ENCODE measurements at places on chromosomes 3 and 15.
A peak's percentile ranks its signal among the peaks of the same experiment; 100 is the strongest.

GRCh38 chr3:61780455-61781228 is 219.3 kb downstream of the PTPRG start:
- no peak for DNase-seq

DNA sequence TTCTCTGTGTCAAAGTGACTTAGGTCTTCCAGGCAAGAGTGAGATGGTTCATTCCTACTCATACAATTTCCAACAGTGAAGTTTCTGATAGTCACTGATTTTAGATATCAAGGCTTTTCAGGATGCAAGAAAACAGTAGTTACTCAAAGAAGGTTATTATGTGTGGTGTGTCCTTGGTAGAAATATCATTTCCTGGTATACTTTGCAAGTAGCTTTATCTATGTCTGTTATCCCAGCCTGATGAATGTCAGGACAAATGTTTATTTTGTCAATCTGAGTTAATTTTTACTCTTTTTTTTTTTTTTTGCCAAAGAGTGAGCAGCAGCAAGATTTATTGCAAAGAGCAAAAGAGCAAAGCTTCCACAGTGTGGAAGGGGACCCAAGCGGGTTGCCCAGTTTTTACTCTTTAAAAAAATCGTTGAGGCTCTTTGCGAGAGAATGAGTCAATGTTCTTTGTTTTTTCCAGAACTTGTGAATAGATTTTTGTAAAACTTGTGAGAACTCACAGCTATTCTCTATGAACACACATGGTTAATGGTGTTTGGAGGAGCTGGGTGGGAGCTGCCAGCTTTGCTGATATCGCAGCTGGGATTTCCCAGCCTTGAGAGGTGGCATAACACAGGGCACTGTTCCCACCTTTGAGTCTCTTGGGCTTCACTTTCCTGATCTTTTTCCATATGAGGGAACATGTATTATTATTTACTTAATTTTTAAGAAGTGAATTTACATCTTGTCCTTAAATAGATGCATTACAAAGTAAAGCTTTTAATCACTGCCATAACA is 51.9 kb downstream of the SV2B start:
- no peak for DNase-seq

DNA sequence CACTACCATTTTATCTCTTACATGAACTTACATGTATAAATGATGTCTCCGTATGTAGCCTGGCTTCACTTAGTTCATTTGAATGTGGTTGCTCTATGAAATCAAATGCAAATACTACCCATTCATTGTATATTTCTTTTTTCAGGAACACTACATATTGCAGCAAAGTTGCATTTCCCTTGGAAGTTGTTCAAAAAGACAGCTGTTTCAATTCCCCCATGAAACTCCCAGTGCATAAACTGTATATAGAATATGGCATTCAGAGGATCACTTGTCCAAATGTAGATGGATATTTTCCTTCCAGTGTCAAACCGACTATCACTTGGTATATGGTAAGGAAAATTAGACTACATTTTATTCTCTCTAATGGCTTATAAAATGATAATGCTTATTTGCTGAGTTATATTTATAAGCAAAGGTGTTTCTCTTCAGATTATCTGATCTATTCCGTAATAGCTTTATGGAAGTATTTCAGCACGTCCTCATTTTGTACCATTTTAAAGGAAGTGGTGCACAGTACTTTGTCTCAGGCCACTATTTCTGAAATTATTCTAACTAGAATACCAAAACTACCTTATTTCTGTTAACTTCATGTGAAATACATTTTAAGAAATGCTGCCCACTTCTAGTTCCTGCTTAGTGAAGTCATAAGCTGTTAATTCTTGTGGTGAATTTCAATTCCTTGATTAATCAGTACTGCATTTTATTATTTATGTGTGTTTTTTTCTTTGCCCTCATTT is 95.1 kb downstream of the IL1RAP start:
- DNase-seq: no peak

GRCh38 chr3:52887166-52887565 is 10.2 kb downstream of the STIMATE start:
- DNase-seq: no peak

GRCh38 chr3:177934001-177934891 is 602.0 kb upstream of the KCNMB2 start:
- DNase-seq: no peak

GRCh38 chr3:140203510-140203909 is 268.5 kb downstream of the CLSTN2 start:
- DNase-seq: peak; percentile 97

GRCh38 chr15:65057549-65057940 is 10.2 kb downstream of the RASL12 start:
- no peak for DNase-seq

Measured in NCI-H2171 treated with DMSO at 0.1 percent for 48 hours (cell line).